CD4-positive, alpha-beta T cell treated with Interleukin-10 for 1 hour (primary cell): ENCODE measurements at places on chromosomes 11 and 22.
A peak's percentile ranks its signal among the peaks of the same experiment; 100 is the strongest.

DNA sequence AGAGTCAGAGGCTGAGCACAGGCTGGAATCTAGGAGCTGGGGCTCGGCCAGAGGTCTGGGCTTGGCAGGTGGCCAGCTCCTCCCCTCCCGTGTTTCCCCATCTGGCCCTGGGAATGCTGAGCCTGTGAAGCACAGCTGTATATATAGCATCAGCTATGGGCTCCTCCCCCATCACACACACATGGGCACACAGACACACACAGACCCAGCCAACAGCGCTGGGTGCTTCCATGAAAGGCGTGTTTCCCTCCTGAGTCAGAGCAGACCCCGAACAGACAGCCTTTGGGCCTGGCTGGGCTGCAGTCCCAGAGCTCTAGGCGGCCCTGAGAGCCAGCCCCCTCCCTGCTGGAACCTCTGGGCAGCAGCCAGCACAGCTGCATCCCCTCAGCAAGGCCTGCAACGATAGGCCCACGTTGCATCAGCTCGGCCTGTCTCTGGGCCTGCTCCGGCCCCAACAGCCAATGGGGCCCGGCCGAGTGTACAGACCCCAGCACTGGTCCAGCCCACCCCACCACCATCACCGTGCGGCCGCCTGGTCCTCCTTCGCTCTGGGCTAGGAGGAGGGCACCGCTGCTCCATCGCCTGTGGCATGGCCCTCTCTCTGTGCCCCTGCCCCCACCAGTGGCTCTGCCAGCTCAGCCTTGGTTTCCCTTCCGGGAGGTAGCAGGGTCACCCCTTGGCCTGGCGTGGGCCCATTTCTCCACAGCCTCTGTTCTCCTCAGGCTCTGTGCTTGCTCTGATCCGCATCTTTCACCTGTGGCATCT is 7.6 kb upstream of the SERPINH1 start:
- DNase-seq: no peak

DNA sequence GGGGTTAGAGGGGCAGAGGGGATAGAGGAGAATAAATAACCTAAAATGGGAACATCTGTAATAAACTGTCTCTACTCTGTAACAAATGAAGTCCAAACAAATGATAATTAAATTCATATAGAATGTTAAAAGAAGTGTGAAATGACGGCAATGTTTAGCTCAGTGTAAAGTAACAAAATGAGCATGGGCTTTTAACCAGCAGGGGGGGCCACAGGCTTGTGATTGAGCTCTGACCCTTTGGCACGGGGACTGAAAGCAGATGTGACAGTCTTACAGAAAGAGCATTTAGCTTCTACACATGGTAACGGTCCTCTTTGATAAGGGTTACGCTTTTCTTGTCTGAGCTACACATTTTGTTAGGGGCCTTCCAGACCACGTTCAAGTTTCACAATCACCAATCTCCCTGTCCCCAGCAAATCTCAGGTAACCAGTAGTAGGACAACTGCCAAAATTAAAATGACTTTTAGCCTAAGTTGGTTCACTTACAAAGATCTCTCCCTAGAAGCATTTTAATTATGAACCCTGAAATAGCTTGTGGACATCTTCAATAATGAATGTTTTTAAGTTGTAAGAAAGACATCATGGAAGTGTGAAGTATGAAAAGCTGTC is 262.5 kb downstream of the DCDC1 start:
- DNase-seq: peak; percentile 6

DNA sequence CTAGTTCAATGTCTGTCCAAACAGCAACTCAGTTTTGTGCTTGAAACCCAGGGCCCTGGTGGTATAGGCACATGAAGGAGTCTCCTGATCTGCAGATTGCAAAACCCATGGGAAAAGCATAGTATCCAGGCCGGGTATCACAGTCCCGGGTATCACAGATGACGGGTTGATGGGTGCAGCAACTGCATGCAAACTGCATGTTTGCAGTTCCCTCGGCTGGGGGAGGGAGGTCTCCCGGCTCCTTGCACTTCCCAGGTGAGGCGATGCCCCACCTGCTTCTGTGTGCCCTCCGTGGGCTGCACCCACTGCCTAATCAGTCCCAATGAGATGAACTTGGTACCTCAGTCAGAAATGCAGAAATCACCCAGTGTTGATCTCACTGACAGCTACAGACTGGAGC is 53.9 kb downstream of the KCNQ1 start:
- DNase-seq: no peak

DNA sequence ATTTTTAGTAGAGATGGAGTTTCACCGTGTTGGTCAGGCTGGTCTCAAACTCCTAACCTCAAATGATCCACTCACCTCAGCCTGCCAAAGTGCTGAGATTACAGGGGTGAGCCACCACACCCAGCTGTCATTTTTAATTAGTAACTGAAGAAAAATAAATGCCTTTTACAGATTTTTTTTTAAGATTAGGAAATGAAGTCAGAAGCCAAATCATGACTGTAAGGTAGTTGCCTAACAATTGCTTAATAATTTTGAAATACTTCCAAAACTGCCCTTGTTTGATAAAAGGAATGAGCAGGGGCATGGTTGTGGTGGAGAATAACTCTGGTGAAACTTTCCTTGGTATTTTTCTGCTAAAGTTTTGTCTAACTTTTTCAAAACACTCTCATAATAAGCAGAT is 98.9 kb upstream of the SLC5A12 start:
- no peak for DNase-seq

DNA sequence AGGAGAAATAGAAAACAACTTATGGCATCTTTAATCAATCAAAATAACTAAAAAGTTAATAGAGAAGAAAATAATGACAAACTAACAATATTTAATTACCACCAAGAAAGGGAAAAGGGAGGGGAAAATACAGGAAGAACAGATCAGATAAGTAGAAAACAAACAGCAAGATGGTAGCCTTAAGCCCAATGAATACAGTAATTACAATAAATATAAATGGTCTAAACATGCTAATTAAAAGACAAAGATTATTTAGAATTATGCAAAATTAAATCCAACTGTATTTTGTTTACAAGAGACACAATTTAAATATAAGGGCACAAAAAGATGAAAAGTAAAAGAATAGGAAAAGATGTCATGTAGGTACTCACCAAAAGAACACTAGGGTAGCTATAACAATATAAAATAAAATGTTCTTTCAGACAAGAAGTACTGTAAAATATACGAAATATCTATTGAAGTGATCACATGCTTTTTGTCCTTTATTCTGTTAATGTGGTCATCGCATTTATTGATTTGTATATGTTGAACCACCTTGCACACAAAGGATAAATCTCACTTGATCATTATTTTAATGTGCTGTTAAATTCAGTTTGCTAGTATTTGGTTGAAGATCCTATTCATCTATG is 14.0 kb downstream of the C11orf65 start:
- no peak for DNase-seq

GRCh38 chr22:29144786-29145160 is 60.9 kb upstream of the EMID1 start:
- no peak for DNase-seq

- DNase-seq: no peak
These were observed 50.4 kb downstream of the TCP11L1 start for GRCh38 chr11:33089776-33090175.

GRCh38 chr11:11107076-11107723 is 245.8 kb downstream of the CSNK2A3 start:
- DNase-seq: no peak

GRCh38 chr11:16977136-16977993 is 36.8 kb downstream of the PLEKHA7 start:
- DNase-seq: no peak

DNA sequence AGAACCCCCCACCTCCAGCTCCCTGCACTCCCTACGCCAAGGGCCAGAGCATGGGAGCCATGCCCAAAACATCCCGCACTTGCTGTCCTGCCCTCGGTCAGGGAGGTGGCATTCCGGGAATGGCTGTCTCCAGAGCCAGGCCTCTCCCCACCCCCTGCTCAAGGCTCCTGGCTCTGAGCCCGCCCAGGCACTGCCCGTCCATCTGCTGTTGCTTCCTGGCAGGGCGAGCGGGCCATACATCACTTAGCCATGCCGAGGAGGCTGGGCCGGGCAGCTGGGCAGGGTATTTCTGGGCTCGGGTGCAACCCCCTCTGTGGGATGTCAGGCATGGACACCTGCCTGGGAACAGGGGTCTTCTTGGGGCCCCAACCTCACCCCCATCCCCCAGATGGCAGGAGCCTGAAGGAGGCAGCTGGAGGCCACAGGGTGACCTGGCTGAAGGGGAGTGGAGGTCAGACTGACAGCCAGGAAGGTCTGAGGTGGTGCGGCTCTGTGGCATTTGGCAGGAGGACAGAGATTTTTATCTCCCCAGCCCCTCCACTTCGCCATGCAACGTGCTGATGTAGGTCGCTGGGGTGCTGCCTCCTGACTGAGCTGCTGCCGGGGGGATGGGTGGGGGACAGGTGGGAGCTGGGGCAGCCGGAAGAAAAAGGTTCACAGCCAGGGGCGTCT is 8.7 kb upstream of the CABP7 start:
- no peak for DNase-seq

DNA sequence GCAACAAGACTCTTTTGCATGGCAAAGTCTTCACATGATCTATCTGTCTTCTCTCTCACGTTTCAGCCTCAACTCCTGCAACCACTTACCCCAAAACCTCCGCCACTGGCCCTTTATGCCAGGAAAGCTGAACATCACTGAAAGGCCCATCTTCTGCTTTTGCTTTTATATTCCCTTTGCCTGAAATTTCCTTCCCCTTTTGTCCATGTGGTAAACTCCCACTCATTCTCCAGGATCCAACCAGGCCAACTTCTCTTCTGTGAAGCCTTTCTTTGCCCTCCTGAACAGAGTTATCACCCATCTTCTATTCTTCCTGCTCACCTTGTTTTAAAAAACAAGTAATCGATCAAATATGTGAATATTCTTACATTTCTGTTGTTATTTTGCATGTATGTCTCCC is 117.8 kb downstream of the WNT11 start:
- no peak for DNase-seq

GRCh38 chr11:120017582-120018150 is 120.2 kb downstream of the TRIM29 start:
- no peak for DNase-seq

DNA sequence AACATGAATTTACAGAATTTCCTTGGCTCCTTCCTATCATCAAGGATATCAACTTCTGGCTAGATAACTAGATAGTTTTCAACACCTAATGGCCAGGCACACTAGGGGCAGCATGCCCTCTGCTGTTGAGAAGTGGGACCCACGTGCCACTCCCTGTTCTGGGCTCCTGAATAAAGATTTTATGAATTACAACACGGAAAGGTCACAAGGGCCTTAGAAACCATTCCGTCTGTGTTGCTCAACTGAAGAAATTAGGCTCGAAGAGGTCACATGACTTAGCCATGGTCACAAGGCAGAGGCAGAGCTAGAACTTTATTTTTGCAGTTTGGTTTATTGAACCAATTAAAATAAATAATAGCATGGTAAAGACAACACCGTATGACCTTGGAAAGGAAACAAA is 36.0 kb downstream of the PRCP start:
- peak; percentile 28 for DNase-seq

GRCh38 chr11:1389932-1390568 is at the start of gene BRSK2:
TSS of gene BRSK2 (plus strand) at chr11:1389934. CDS start at chr11:1390285, 351 bp downstream.
- no peak for DNase-seq

DNA sequence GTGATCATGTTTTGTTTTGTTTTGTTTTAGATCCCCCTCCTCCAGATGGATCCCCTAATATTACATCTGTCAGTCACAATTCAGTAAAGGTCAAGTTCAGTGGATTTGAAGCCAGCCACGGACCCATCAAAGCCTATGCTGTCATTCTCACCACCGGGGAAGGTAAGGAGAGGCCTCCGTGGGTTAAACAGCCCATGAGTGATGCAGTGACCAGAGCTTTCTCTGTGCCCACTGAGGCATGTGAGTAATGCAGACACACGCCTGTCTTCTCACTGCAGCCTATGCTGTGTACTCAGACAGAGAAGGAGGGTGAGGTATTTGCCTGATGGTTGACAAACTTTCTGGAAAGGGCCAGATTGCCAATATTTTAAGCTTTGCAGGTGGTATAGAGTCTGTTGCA is 73.7 kb upstream of the OR4B1 start:
- no peak for DNase-seq

- no peak for DNase-seq
These were observed 7.6 kb upstream of the LMO2 start for GRCh38 chr11:33899400-33900037.

GRCh38 chr11:46597609-46598219 is 3.9 kb upstream of the AMBRA1 start:
- no peak for DNase-seq

DNA sequence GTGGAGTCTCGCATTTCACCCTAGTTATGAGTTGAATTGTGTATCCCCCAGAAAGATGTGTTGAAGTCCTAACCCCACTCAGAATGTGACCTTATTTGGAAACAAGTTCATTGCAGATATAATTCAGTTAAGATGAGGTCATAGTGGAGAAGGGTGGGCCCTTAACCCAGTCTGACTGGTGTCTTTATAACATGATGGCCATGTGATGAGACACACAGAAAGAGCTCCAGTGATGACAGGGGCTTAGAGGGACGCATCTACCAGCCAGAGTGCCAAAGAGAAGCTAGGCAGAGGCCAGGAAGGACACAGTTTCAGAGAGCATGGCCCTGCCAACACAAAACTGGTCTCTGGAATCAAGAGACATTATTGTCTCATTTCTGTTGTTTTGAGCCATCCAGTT is 50.3 kb downstream of the LARGE1 start:
- DNase-seq: no peak

DNA sequence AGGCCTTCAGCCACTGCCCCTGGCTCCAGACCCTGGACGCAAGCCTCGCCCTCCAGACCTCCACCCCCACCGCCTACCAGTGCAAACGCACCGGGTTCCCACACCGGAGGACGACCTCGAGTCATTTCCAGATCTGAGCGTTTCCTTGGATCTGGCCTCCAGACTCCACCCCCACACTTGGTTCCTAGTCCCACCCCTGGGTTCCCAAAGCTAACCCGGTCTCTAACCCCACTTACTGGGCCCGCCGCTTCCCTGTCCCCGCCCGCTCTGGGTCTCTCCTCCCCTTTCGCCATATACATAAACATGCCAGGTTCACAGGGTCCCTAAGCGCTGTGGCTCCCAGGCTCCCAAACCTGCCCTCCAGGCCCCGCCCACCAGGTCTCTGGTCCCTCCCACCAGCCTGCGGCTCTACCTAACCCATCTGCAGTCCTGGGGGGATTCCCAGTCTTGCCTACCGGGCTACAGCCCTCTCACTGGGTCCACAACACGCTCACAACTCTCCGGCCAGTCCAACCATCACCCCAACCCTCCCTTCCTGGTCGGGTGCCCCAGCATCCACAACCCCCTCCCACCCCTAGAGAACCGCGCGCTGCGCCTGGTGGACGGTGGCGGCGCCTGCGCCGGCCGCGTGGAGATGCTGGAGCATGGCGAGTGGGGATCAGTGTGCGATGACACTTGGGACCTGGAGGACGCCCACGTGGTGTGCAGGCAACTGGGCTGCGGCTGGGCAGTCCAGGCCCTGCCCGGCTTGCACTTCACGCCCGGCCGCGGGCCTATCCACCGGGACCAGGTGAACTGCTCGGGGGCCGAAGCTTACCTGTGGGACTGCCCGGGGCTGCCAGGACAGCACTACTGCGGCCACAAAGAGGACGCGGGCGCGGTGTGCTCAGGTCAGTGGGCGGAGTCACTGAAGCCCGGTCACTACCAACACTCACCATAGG is 36.7 kb downstream of the CD6 start:
- DNase-seq: no peak
